Breast epithelium (tissue), 4 donors: ENCODE measurements at places on chromosomes 1 and 21. TPM values are rescaled to one million over a fixed set of nuclear protein-coding genes. Genes with fewer than 3 reads are reported as not detected.

- no peak overlapping the region for H3K27ac ChIP-seq
- no peaks in the 10 kb centered on the region for H3K4me1 ChIP-seq
- H3K27me3 ChIP-seq, result no peaks in the 10 kb centered on the region
- H3K4me3 ChIP-seq, result no peak overlapping the region
- no peaks in the 10 kb centered on the region for H3K36me3 ChIP-seq
- DNase-seq, result no peak
Observed at GRCh38 chr1:43308635-43309404, 8.0 kb downstream of the TIE1 start.

GRCh38 chr1:59747420-59748024 is 67.2 kb upstream of the HOOK1 start:
- H3K4me1 ChIP-seq, result no peaks in the 10 kb centered on the region
- H3K27ac ChIP-seq, result no peak overlapping the region
- no peak overlapping the region for H3K4me3 ChIP-seq
- H3K27me3 ChIP-seq, result no peaks in the 10 kb centered on the region

GRCh38 chr1:207051191-207051943 is at the start of gene YOD1:
Gene YOD1, minus strand, starts transcription at chr1:207051208. Its CDS starts 178 bp downstream, at chr1:207051030.
- H3K4me1 ChIP-seq, result no peaks in the 10 kb centered on the region
- no peak for DNase-seq
- peak within 1 kb of the TSS; percentile 87 for H3K4me3 ChIP-seq
- H3K36me3 ChIP-seq, result no peaks in the 10 kb centered on the region

Gene SPATA17
- total RNA-seq, result 1.3 TPM

- no peaks in the 10 kb centered on the region for H3K36me3 ChIP-seq
- no peaks in the 10 kb centered on the region for H3K27me3 ChIP-seq
- peak within 1 kb of the TSS; percentile 74 for H3K27ac ChIP-seq
- H3K4me3 ChIP-seq, result peak within 1 kb of the TSS; percentile 75
- H3K4me1 ChIP-seq, result peaks cover 4% of the 10 kb centered on the region
Observed at GRCh38 chr1:233327651-233328141, at the start of gene MAP3K21. Gene MAP3K21, plus strand, starts transcription at chr1:233327724. Its CDS starts 305 bp downstream, at chr1:233328029.

DNA sequence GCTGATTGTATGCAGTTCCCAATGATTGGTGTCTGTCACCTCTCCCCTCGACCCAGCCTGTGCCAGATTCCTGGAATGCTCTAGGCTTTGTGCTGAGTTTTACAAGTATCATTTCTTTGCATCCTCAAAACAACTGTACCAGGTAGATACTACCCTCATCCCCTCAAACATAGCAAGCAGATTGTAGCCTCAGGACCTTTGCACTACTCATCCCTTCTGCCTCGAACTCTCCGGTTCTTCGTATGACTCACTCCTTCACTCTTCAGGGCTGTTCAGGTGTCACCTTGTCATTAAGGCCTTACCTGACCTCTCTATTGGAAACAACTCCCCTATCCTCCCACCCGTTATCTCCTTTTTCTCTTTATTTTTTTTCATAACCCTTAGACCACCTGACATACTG is 8.0 kb downstream of the KCNC4 start:
- no peaks in the 10 kb centered on the region for H3K36me3 ChIP-seq
- no peaks in the 10 kb centered on the region for H3K27me3 ChIP-seq
- no peak overlapping the region for H3K4me3 ChIP-seq
- H3K27ac ChIP-seq, result no peak overlapping the region

Gene HSD3B2
- not detected for total RNA-seq

- no peak overlapping the region for H3K4me3 ChIP-seq
- peak overlapping the region; percentile 39 for H3K27ac ChIP-seq
- H3K36me3 ChIP-seq, result no peaks in the 10 kb centered on the region
- H3K27me3 ChIP-seq, result no peaks in the 10 kb centered on the region
- H3K4me1 ChIP-seq, result peaks cover 5% of the 10 kb centered on the region
- no peak for DNase-seq
Observed at GRCh38 chr1:59511476-59512465, 214.9 kb downstream of the FGGY start.

Gene TTC22
- 15.8 TPM for total RNA-seq

DNA sequence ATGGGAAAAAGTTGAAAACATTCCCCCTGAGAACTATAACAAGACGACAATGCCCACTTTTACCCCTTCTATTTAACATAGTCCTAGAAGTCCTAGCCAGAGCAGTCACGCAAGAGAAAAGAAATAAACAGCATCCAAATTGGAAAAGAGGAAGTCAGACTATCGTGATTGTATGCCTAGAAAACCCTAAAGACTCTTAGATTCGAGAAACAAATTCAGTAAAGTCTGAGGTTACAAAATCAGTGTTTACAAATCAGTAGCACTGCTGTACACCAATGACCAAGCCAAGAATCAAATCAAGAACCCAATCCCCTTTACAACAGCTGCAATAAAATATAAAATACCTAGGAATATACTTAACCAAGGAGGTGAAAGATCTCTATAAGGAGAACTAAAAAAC is 72.4 kb downstream of the POU2F1 start:
- H3K36me3 ChIP-seq, result no peaks in the 10 kb centered on the region
- no peak for DNase-seq
- no peaks in the 10 kb centered on the region for H3K4me1 ChIP-seq
- no peak overlapping the region for H3K27ac ChIP-seq
- H3K27me3 ChIP-seq, result no peaks in the 10 kb centered on the region

Gene SLC1A7
- total RNA-seq, result 0.16 TPM

Gene TMEM125
- 30.1 TPM for total RNA-seq

- no peaks in the 10 kb centered on the region for H3K36me3 ChIP-seq
- peak; percentile 50 for DNase-seq
- H3K27ac ChIP-seq, result peak overlapping the region; percentile 65
Observed at GRCh38 chr1:67760030-67760821, 73.0 kb downstream of the GNG12 start.

Gene FLG2
- total RNA-seq, result not detected

GRCh38 chr1:205387845-205388244 is 31.1 kb upstream of the KLHDC8A start:
- H3K36me3 ChIP-seq, result no peaks in the 10 kb centered on the region
- H3K4me1 ChIP-seq, result no peaks in the 10 kb centered on the region
- DNase-seq, result no peak
- H3K27ac ChIP-seq, result no peak overlapping the region
- no peak overlapping the region for H3K4me3 ChIP-seq
- H3K27me3 ChIP-seq, result no peaks in the 10 kb centered on the region

Gene TMEM222
- 28.0 TPM for total RNA-seq

- no peak overlapping the region for H3K4me3 ChIP-seq
- H3K27me3 ChIP-seq, result no peaks in the 10 kb centered on the region
- no peaks in the 10 kb centered on the region for H3K4me1 ChIP-seq
- no peaks in the 10 kb centered on the region for H3K36me3 ChIP-seq
Observed at GRCh38 chr21:33977017-33977720, 61.6 kb upstream of the ATP5PO start.
